ENCODE measurements at places on chromosomes 13 and 19. TPM values are rescaled to one million over a fixed set of nuclear protein-coding genes. Genes with fewer than 3 reads are reported as not detected.

DNA sequence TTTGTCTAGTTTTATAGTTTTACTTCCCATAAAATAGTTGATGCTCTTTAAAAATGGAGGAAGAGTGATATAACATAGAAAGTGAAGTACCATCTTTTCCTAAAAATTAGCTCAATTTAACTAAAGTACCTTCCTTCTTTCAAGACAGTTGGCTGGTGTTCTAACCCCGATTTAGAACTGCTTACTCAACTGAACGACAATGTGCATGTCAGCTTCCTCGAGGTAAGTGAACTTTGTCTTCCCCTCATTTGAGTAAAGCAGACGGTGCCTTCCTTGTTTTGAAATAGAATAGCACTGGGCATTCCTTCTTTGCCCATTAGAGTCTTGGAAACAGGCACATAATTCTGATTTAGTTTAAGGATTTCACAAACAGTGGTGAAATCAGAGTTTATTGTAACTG, 1519.2 kb downstream of the EFNB2 start:
- H3K4me3 ChIP-seq = no peak overlapping the region
- no peak overlapping the region for H3K27ac ChIP-seq
- no peaks in the 10 kb centered on the region for H3K4me1 ChIP-seq
- H3K27me3 ChIP-seq = no peaks in the 10 kb centered on the region
- H3K36me3 ChIP-seq = no peaks in the 10 kb centered on the region
- no peak for DNase-seq

The KLK4 gene
- total RNA-seq = not detected

The PRX gene
- 0.67 TPM for total RNA-seq

GRCh38 chr19:50050406-50051227, 24.8 kb downstream of the ZNF473 start:
- no peak overlapping the region for H3K27ac ChIP-seq
- peak; percentile 63 for DNase-seq
- H3K36me3 ChIP-seq = peaks cover 10% of the 10 kb centered on the region
- peak overlapping the region; percentile 26 for H3K4me3 ChIP-seq

GRCh38 chr13:33284031-33284430, 1.5 kb downstream of the STARD13 start:
- peak overlapping the region; percentile 65 for H3K4me3 ChIP-seq
- no peaks in the 10 kb centered on the region for H3K36me3 ChIP-seq
- peak overlapping the region; percentile 94 for H3K27ac ChIP-seq
- DNase-seq = no peak
- H3K27me3 ChIP-seq = no peaks in the 10 kb centered on the region

DNA sequence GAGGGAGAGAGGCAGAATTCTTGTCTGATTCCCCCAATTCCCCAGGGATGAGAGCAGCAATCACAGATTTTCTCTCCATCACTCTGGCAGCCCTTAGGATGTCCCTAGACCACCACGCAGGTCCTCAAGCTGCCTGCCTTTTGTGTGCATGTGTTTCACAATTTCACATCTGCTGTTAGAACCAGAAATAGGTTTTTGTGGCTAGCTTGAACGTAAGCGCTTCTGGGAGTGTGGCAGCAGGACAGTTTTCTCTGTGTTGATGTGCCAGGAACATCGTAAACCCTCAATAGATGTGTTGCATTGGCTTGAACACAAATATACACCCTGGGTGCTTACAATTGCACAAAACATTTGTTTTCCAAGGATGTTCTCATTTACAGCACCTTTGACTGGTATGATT, 78.8 kb upstream of the TMTC4 start:
- H3K4me1 ChIP-seq = no peaks in the 10 kb centered on the region
- DNase-seq = no peak
- no peaks in the 10 kb centered on the region for H3K27me3 ChIP-seq
- no peak overlapping the region for H3K27ac ChIP-seq

The PIH1D1 gene
- 52.4 TPM for total RNA-seq

DNA sequence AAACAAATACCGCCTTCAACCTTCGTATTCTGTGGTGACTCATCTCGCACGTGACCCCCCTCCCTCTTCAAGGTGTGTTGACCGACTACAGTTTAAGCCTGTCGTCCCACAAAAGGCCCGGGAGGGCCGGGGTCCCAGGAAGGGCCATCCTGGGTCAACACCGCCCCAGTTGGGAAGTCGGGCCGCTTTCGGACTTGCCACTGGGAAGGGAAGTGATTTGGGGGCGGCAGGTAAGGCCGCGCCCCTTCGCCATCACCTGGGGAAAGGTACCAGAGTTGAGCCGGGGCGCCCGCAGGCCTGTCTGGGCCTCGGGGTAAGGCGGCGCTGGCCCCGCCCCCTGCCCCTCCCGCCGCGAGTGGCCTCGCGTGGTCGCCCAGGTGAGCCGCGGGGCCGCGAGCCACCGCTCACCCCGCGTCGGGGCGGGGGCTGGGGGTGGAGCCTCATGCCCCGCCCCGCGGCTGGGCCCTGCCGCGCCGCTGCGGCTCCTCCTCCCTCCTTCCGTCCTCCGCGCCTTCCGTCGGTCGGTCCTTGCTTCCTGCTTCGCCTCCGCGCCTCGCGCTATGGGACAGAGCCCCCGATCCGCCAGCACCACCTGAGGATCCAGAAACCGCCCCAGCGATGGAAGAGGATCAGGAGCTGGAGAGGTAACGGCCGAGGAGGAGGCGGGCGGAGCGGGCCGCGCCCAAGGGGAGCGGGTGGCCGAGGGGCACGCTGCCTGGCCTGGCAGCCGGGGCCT, at the start of gene POLR1D:
POLR1D (plus strand) TSS at position 527 of the 736 bp plus-strand sequence; CDS start at position 619, 92 bp downstream.
- no peaks in the 10 kb centered on the region for H3K27me3 ChIP-seq
- peak within 1 kb of the TSS; percentile 80 for H3K27ac ChIP-seq
- H3K4me3 ChIP-seq = peak within 1 kb of the TSS; percentile 97

GRCh38 chr19:35856546-35857149, at the start of gene KIRREL2:
Gene KIRREL2 (plus strand): TSS chr19:35856911. CDS start chr19:35857120, 209 bp downstream.
- peak within 1 kb of the TSS; percentile 39 for H3K4me3 ChIP-seq
- H3K27me3 ChIP-seq = peaks cover 12% of the 10 kb centered on the region
- peaks cover 5% of the 10 kb centered on the region for H3K4me1 ChIP-seq
- H3K36me3 ChIP-seq = no peaks in the 10 kb centered on the region
- H3K27ac ChIP-seq = no peak within 1 kb of the TSS
- DNase-seq = no peak

DNA sequence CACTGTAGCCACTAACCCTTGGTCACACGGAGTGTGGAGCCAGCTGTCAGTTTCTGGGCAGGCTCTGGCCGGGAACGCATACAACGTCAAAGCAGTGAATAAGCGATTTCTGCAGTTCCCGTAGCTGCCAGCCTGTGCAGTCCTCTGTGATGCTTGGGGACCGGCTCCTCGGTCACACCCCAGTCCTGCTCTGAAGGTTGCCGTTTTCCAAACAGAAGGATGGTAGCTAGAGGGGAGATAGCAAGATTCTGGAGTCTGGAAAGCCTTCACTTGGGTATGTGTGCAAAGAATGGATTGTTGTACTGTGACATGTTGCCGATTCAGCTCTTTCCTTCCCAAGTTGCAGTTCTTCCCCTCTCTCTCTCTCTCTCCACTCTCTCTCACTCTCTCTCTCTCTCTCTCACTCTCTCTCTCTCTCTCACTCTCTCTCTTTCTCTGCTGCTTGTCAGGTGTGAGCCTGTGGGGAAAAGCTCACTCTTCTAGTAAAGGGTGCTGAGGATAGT, 38.7 kb upstream of the C1QTNF9 start:
- H3K36me3 ChIP-seq = no peaks in the 10 kb centered on the region
- H3K4me3 ChIP-seq = peak overlapping the region; percentile 12
- peaks cover 55% of the 10 kb centered on the region for H3K4me1 ChIP-seq

- no peaks in the 10 kb centered on the region for H3K36me3 ChIP-seq
- DNase-seq = no peak
- no peak overlapping the region for H3K4me3 ChIP-seq
Observed at GRCh38 chr13:65460136-65460535, 1770.0 kb downstream of the PCDH9 start.

- no peaks in the 10 kb centered on the region for H3K4me1 ChIP-seq
- no peak overlapping the region for H3K4me3 ChIP-seq
- no peak for DNase-seq
- no peaks in the 10 kb centered on the region for H3K27me3 ChIP-seq
Observed at GRCh38 chr13:84500016-84500415, 617.7 kb upstream of the SLITRK1 start.

The KRTDAP gene
- not detected for total RNA-seq

GRCh38 chr19:46186101-46186716, 38.2 kb downstream of the IGFL2 start:
- no peaks in the 10 kb centered on the region for H3K27me3 ChIP-seq
- H3K4me1 ChIP-seq = no peaks in the 10 kb centered on the region
- no peak overlapping the region for H3K27ac ChIP-seq
- no peak for DNase-seq
- no peaks in the 10 kb centered on the region for H3K36me3 ChIP-seq

DNA sequence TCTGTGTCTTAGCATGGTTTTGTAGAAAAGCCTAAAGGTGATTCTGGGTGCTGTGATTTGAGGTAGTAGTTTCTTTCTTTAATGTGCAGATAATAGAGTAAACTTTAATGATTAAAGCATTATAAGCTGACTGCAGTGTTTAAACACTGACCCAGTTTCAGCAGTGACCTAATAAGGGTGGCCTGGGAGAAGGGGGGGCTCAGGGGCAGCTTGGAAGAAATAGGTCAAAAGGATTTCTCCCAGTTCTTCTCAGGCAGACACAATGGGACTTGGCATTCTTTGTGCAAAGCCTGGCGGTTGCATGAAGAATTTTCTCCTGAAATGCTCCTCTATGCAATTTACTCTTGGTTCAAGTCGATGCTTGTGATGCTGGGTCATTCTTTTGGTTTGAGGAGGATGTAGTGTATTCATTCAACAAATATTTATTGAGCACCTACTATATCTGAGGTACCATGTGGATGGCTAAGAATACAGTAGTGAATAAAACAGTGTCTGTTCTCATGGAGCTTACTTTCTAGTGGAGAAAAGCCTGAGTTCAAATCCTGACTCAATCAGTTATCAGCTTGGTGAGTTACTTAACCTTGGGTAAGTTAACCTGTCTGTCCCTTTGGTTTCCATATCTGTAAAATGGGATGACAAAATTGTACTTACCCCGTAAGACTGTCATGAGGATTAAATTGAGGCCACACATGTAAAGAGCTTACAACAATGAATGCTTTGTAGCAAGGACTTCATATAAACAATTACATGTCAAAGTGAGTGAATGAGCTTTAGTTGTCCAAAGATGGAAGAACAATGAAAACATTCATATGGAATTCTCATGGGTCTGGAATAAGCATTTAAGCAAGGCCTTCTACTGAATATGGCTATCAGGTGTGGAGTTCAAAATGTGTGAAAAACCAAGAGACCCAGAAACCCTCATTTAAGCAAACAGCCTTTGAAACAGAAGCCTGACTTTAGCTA, 210.2 kb downstream of the KCNRG start:
- no peak for DNase-seq
- no peaks in the 10 kb centered on the region for H3K27me3 ChIP-seq
- H3K4me3 ChIP-seq = no peak overlapping the region
- no peak overlapping the region for H3K27ac ChIP-seq

DNA sequence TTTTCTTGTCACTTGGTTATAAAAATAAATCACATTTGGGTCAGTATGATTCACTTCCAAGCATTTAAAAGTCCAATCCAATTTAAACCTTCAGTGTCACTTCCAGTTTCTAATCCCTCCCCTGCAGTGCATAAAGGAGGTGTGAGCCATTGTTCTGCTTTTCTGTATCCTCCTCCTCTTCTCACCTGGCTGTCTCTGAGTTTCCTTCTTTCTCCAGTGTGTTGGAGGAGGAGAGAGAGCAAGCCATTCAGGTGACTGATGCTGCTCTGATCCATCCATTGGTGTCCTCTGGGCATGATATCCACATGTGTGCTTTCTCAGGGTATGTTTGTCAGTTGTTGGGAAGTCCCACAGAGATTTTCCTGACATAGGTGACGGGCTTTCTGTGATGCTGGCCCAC, 1.2 kb downstream of the NUDT15 start:
- no peaks in the 10 kb centered on the region for H3K36me3 ChIP-seq
- H3K27me3 ChIP-seq = no peaks in the 10 kb centered on the region
- H3K4me1 ChIP-seq = no peaks in the 10 kb centered on the region
- no peak for DNase-seq
- no peak overlapping the region for H3K4me3 ChIP-seq
- peak overlapping the region; percentile 99 for H3K27ac ChIP-seq

- H3K4me3 ChIP-seq = no peak overlapping the region
- no peaks in the 10 kb centered on the region for H3K27me3 ChIP-seq
- no peaks in the 10 kb centered on the region for H3K36me3 ChIP-seq
- H3K27ac ChIP-seq = no peak overlapping the region
- no peak for DNase-seq
Observed at GRCh38 chr13:109602356-109602755, 184.0 kb downstream of the IRS2 start.

- H3K27me3 ChIP-seq = no peaks in the 10 kb centered on the region
- H3K4me3 ChIP-seq = no peak overlapping the region
- no peak for DNase-seq
- H3K36me3 ChIP-seq = no peaks in the 10 kb centered on the region
- H3K27ac ChIP-seq = no peak overlapping the region
Observed at GRCh38 chr13:84730376-84730775, 848.1 kb upstream of the SLITRK1 start.

- no peak overlapping the region for H3K4me3 ChIP-seq
- no peaks in the 10 kb centered on the region for H3K4me1 ChIP-seq
- no peaks in the 10 kb centered on the region for H3K36me3 ChIP-seq
- H3K27me3 ChIP-seq = no peaks in the 10 kb centered on the region
- no peak overlapping the region for H3K27ac ChIP-seq
Observed at GRCh38 chr13:40161351-40161810, 505.1 kb downstream of the FOXO1 start.

GRCh38 chr13:31638577-31638976, 100.7 kb upstream of the RXFP2 start:
- H3K4me3 ChIP-seq = no peak overlapping the region
- DNase-seq = no peak
- no peaks in the 10 kb centered on the region for H3K27me3 ChIP-seq
- no peaks in the 10 kb centered on the region for H3K36me3 ChIP-seq
- H3K4me1 ChIP-seq = no peaks in the 10 kb centered on the region

DNA sequence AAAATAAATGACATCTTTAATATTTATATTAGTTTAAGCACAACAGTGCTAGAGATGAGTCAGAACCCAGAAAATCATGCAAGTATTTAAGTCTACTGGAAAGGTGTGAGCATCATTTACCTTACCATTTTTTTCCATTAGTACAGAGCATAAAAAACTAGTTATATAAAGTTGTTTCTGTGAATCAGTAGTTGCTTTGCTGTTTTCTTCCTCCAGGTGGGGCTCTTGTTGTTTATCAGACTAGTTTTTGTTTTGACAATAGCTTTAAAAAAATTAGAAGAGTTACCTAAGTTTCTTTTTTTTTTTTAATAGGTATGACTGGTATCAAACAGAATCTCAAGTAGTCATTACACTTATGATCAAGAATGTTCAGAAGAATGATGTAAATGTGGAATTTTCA, 12.7 kb downstream of the SUGT1 start:
- H3K27me3 ChIP-seq = no peaks in the 10 kb centered on the region
- H3K4me1 ChIP-seq = no peaks in the 10 kb centered on the region
- no peaks in the 10 kb centered on the region for H3K36me3 ChIP-seq
- H3K27ac ChIP-seq = no peak overlapping the region

- no peak overlapping the region for H3K27ac ChIP-seq
- no peak for DNase-seq
- H3K4me1 ChIP-seq = peaks cover 52% of the 10 kb centered on the region
- H3K36me3 ChIP-seq = no peaks in the 10 kb centered on the region
- H3K4me3 ChIP-seq = no peak overlapping the region
Observed at GRCh38 chr19:44637390-44637764, 6.3 kb upstream of the PVR start.

The ZNF497 gene
- 1.9 TPM for total RNA-seq

Data from right lobe of liver (tissue), 6 donors.